Dorsolateral prefrontal cortex (tissue), 122 donors: ENCODE measurements at places on chromosomes 1 and 21. TPM values are rescaled to one million over a fixed set of nuclear protein-coding genes. Genes with fewer than 3 reads are reported as not detected.

GRCh38 chr1:165034136-165034809 is 322.2 kb downstream of the LMX1A start:
- DNase-seq: no peak

GRCh38 chr1:160855181-160855981 is 7.3 kb downstream of the CD244 start:
- no peak for DNase-seq

DNA sequence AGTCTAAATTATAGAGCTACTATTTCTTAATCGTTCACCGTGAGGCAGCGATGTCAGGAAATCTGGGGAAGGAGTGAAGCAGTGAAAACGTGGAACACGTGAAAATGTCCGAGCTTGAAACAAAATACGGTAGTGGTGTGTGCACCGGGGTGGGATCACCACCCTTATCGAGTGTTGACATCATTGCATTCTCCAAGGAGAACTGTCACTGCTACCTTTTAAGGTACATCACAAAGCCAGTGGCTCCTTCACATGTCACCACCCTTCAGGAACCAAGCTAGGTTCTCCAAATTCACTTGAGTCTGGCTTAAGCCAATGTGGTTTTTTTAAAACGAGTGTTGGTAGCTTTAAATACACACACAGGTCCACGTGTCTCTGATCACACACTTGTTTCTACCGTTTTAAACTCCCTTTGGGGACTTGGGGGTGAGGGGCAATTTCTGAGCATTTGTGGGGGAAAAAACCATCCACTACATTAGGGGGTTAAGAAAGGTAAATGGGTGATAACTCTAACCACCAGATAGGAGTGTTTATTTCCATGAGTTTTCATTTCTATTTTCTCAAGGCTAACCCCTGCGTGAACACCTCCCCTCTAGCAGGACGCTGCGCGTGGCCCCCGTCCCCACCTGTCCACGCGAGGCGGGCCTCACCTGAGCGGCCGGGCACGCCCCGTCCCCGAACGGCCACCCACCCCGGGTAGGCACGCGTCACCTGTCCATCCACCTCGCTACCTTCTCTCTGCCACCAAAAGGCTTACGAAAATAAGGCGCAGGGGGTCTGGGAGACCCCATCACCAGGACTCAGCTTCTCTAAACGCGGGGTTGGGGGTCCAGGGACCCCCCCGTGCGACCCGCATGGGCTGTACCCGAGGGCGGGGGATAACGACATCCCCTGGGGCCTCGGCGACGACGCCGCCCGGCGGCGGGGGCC is 978 bp downstream of the PRDM15 start:
- DNase-seq: peak; percentile 17

GRCh38 chr1:189350983-189351616 is 1126.6 kb downstream of the BRINP3 start:
- no peak for DNase-seq

GRCh38 chr1:118104951-118105350 is 80.1 kb downstream of the SPAG17 start:
- no peak for DNase-seq

- DNase-seq: no peak
Measured at GRCh38 chr1:50329332-50329932, 93.8 kb downstream of the DMRTA2 start.

Gene CCDC30
- total RNA-seq: 25.7 TPM
